Neural crest cell (in vitro differentiated cells): ENCODE measurements at places on chromosomes 13 and 19. TPM values are rescaled to one million over a fixed set of nuclear protein-coding genes. Genes with fewer than 3 reads are reported as not detected.
A peak's percentile ranks its signal among the peaks of the same experiment; 100 is the strongest.

- H3K27me3 ChIP-seq, result no peaks in the 10 kb centered on the region
- no peak overlapping the region for H3K4me3 ChIP-seq
- no peak overlapping the region for H3K27ac ChIP-seq
- H3K4me1 ChIP-seq, result peaks cover 4% of the 10 kb centered on the region
- no peak for DNase-seq
Measured at GRCh38 chr13:34879851-34880250, 62.2 kb upstream of the NBEA start.

GRCh38 chr19:45087531-45087930 is 5.4 kb upstream of the PPP1R37 start:
- peaks cover 3% of the 10 kb centered on the region for H3K36me3 ChIP-seq
- H3K4me1 ChIP-seq, result peaks cover 19% of the 10 kb centered on the region
- no peak overlapping the region for H3K27ac ChIP-seq
- H3K4me3 ChIP-seq, result peak overlapping the region; percentile 45
- peaks cover under 1% of the 10 kb centered on the region for H3K27me3 ChIP-seq
- DNase-seq, result no peak

- DNase-seq, result no peak
- H3K4me3 ChIP-seq, result no peak overlapping the region
- H3K4me1 ChIP-seq, result peaks cover 70% of the 10 kb centered on the region
- H3K27me3 ChIP-seq, result peaks cover 5% of the 10 kb centered on the region
- H3K27ac ChIP-seq, result no peak overlapping the region
- no peaks in the 10 kb centered on the region for H3K36me3 ChIP-seq
Measured at GRCh38 chr13:100513987-100514670, 74.5 kb downstream of the GGACT start.

- H3K4me1 ChIP-seq, result peaks cover 40% of the 10 kb centered on the region
- no peak overlapping the region for H3K4me3 ChIP-seq
- DNase-seq, result no peak
- H3K36me3 ChIP-seq, result peaks cover 32% of the 10 kb centered on the region
- H3K27ac ChIP-seq, result peak overlapping the region; percentile 37
Measured at GRCh38 chr13:23411220-23411619, 22.3 kb downstream of the SACS start.

GRCh38 chr13:65926750-65927171 is 1303.4 kb downstream of the PCDH9 start:
- H3K27me3 ChIP-seq, result no peaks in the 10 kb centered on the region
- H3K27ac ChIP-seq, result peak overlapping the region; percentile 53
- H3K4me3 ChIP-seq, result no peak overlapping the region
- peaks cover under 1% of the 10 kb centered on the region for H3K4me1 ChIP-seq
- H3K36me3 ChIP-seq, result no peaks in the 10 kb centered on the region
- no peak for DNase-seq

DNA sequence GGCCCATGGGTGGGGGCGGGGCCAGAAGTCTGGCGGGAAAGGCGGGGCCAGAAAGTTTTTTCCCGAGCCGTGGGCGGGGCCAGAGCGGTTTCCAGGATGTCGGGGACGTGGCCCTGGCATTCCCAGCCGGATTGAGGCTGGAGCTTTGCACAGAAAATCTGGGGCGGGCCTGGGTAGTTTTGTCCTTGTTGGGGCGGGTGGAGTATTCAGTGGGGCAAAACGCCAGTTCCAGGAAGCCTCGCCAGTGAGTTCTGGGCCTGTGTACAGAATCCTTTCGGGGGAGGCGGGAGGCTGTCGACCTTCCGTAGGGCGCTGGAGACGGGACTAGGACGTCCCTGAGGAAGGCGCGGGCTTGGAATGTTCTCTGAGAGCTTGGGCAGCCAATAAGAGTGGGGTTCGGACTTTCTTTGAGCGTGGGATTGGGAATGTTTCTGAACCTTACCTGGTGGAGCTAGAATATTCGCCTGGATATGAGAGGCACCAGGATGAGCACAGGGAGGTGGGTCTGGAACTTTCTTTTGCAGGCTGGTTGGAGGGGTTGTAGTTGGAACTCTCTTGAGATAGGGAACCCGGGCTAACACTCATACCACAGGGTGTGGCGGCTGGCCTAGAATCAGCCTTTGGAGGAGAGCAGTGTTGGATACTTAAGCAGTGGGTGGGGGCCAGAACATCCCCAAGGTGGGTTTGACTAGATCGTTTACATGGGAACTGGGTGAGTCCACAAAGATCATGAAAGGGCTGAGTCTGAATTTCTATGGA is 1.3 kb downstream of the CCDC9 start:
- H3K27ac ChIP-seq, result peak overlapping the region; percentile 98
- DNase-seq, result no peak
- peaks cover 10% of the 10 kb centered on the region for H3K36me3 ChIP-seq
- H3K27me3 ChIP-seq, result no peaks in the 10 kb centered on the region

DNA sequence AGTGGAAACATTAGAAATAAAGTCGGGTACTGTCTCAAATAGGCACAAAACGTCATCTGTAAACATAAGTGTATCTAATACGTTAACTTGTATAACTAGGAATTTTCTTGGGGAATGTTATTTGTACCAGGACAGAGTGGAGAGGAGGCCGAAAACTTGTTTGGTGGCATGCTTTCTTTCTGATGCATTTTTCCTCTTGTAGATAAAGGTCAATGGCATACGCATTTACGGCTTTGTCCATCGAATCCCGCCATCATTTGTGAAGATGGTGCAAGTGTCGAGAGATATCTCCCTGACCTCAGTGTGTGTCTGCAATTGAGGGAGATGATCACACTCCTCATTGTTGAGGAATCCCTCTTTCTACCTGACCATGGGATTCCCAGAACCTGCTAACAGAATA is 4.7 kb downstream of the LGALS13 start:
- no peaks in the 10 kb centered on the region for H3K36me3 ChIP-seq
- H3K4me3 ChIP-seq, result no peak overlapping the region
- no peak for DNase-seq
- no peaks in the 10 kb centered on the region for H3K4me1 ChIP-seq
- H3K27me3 ChIP-seq, result peaks cover 62% of the 10 kb centered on the region

DNA sequence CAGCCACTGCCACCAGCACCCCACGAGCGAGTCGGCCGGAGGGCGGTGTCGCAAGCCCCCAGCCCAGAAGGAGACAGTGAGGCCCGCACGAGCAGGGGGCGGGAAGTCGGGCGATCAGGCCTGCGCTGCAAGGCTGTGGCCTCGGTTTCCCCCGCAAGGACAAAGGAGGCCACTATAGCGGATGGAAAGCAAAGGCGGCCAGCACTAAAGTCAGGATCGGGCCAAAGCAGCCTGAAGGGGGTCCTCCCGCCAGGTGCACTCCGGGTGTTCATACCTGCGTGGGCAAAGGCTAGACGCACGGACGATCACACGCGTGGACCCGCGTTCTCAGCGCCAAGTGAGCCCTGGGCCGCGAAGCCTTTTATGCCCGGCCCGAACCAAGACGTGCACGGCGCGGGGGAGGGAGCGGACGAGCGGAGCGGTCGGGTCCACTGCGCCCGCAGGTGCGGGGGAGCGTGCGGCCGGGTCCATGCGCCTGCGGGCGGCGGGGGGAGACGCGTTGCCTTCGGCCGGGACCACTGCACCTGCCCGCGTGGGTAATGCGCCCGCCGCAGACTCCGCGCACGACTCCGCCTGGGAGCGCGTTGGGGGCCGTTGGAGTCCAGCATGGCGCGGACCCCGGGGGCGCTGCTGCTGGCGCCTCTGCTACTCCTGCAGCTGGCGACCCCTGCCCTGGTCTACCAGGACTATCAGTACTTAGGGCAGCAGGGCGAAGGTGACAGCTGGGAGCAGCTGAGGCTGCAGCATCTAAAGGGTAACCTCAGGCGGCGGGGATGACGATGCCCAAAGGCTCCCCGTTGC is at the start of the genes PRDX2 and THSD8:
TSS of gene PRDX2 (minus strand) at position 335 of the 801 bp plus-strand sequence. CDS start 539 bp downstream, outside the sequence.
TSS of gene THSD8 (plus strand) at position 604 of the 801 bp plus-strand sequence. CDS start at position 607, 3 bp downstream.
- DNase-seq, result peak; percentile 77
- H3K4me3 ChIP-seq, result peak within 1 kb of the TSS; percentile 94
- no peaks in the 10 kb centered on the region for H3K27me3 ChIP-seq
- H3K4me1 ChIP-seq, result peaks cover 25% of the 10 kb centered on the region
- H3K36me3 ChIP-seq, result peaks cover 3% of the 10 kb centered on the region
- H3K27ac ChIP-seq, result peak within 1 kb of the TSS; percentile 81

DNA sequence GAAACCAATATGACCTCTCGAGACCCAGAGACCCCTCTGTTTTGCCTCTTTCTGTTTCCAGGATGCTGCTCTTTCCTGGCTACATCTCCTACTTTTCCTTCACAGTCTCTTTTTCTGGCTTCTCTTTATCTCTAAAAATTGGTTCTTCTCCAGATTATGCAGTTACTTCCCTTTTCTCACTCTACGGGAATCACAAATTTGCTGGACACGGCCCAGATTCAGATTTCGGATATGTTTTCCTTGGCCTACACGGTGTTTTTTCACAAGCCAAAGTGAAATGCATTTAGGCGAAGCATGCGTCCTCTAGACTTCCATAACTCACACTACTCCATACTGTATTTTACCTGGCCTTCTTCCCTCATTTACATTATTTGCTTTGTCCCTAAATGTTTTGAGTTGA is 214.7 kb upstream of the MIR17HG start:
- no peak overlapping the region for H3K4me3 ChIP-seq
- peaks cover 44% of the 10 kb centered on the region for H3K4me1 ChIP-seq
- DNase-seq, result no peak
- H3K36me3 ChIP-seq, result peaks cover 4% of the 10 kb centered on the region

GRCh38 chr19:17418710-17419109 is 1.1 kb upstream of the MVB12A start:
- no peak for DNase-seq
- peaks cover 24% of the 10 kb centered on the region for H3K4me1 ChIP-seq
- peak overlapping the region; percentile 89 for H3K4me3 ChIP-seq
- H3K27ac ChIP-seq, result no peak overlapping the region
- no peaks in the 10 kb centered on the region for H3K36me3 ChIP-seq

DNA sequence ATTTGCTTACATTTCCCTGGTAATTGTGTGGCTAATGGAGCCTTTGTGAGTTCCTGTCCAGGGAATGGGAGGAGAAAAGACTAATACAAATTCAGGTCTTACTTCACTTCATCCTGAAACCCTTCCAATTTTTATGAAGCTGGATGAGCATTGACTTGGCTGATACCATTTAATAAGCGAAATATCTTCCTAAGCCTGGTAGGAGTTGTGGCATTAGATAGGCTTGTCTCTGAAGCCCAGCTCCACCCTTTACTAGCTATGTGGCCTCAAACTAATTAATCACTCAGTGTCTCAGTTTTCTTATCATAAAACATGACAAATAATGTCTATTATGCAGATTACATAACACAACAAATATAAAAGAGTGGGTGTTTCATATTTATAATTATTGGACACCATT is 106.3 kb downstream of the FGF9 start:
- DNase-seq, result no peak
- no peak overlapping the region for H3K4me3 ChIP-seq
- H3K4me1 ChIP-seq, result no peaks in the 10 kb centered on the region
- H3K27me3 ChIP-seq, result no peaks in the 10 kb centered on the region
- no peaks in the 10 kb centered on the region for H3K36me3 ChIP-seq

DNA sequence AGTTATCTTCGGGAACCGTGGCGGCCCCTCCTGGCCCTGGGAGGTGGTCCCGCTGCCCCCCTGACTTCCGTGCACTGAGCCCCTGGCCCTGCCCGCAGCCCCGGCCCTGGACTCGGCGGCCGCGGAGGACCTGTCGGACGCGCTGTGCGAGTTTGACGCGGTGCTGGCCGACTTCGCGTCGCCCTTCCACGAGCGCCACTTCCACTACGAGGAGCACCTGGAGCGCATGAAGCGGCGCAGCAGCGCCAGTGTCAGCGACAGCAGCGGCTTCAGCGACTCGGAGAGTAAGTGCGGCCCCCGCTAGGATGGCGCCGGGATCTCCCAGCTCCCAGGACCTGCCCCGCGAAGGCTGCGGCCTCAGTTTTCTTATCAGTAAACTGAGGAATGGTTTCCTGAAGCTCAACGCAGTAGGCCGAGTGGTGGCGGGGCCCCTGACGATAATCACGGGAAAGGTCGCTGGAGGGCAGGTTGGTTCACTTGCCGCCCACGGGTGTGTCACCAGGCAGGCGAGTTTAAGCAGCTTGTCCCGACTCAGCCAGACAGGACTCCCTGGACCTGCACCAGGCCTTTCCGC is 924 bp downstream of the RGCC start:
- H3K27me3 ChIP-seq, result peaks cover 73% of the 10 kb centered on the region
- peak overlapping the region; percentile 67 for H3K4me3 ChIP-seq
- DNase-seq, result peak; percentile 5
- H3K27ac ChIP-seq, result no peak overlapping the region
- H3K4me1 ChIP-seq, result no peaks in the 10 kb centered on the region

GRCh38 chr19:33699754-33700407 is 78.1 kb downstream of the CHST8 start:
- DNase-seq, result no peak
- H3K36me3 ChIP-seq, result no peaks in the 10 kb centered on the region
- H3K27ac ChIP-seq, result no peak overlapping the region
- H3K4me1 ChIP-seq, result no peaks in the 10 kb centered on the region

DNA sequence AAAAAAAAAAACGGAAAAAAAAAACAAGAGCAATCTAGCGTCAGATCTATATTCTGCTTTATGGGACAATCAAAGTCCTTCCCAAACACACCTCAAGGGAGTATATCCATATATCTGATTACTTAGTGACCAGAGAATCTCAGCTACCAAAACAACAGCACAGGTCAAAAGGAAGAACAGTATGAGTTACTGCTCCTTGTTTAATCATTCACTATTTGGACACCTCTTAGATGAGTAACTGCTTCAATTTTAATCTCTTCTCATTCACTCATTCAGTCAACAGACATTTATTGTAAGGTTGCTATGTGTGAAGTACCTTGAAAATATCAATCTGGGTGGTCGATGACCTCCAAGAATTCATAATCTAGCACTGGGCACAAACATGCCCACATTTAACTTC is 193.2 kb downstream of the IRS2 start:
- H3K27me3 ChIP-seq, result no peaks in the 10 kb centered on the region
- H3K36me3 ChIP-seq, result no peaks in the 10 kb centered on the region
- no peak overlapping the region for H3K27ac ChIP-seq
- H3K4me3 ChIP-seq, result no peak overlapping the region
- peaks cover 3% of the 10 kb centered on the region for H3K4me1 ChIP-seq

GRCh38 chr13:102724923-102725322 is 30.1 kb upstream of the METTL21C start:
- no peaks in the 10 kb centered on the region for H3K4me1 ChIP-seq
- H3K27ac ChIP-seq, result no peak overlapping the region
- no peak for DNase-seq
- no peak overlapping the region for H3K4me3 ChIP-seq

GRCh38 chr19:2096034-2096479 is at the start of gene MOB3A:
MOB3A (minus strand) TSS chr19:2096326; CDS start chr19:2078560, 17,766 bp downstream.
- peaks cover 16% of the 10 kb centered on the region for H3K4me1 ChIP-seq
- peak within 1 kb of the TSS; percentile 90 for H3K27ac ChIP-seq
- H3K4me3 ChIP-seq, result peak within 1 kb of the TSS; percentile 96

ZNF534 gene
- not detected in 2 replicates for total RNA-seq

ATP8A2 gene
- 3.4 and 3.7 TPM in 2 replicates for total RNA-seq

SMIM44 gene
- not detected in 2 replicates for total RNA-seq

SHC2 gene
- total RNA-seq, result 39.0 and 45.2 TPM in 2 replicates

WDR88 gene
- not detected in 2 replicates for total RNA-seq

MADCAM1 gene
- total RNA-seq, result 0.75 and 1.1 TPM in 2 replicates

DLL3 gene
- 17.9 and 22.3 TPM in 2 replicates for total RNA-seq

ACER1 gene
- not detected in 2 replicates for total RNA-seq

CABP5 gene
- total RNA-seq, result not detected in 2 replicates
